ENCODE measurements at places on chromosomes 16 and 17. TPM values are rescaled to one million over a fixed set of nuclear protein-coding genes. Genes with fewer than 3 reads are reported as not detected.

Gene SEPTIN1
- polyA plus RNA-seq = 112 TPM

Gene OSGIN1
- not detected for polyA plus RNA-seq

Gene NQO1
- 5.7 TPM for polyA plus RNA-seq

Gene GPRC5C
- not detected for polyA plus RNA-seq

Gene CPHXL2
- polyA plus RNA-seq = not detected

Gene TSPOAP1
- not detected for polyA plus RNA-seq

Gene C16orf96
- 0.11 TPM for polyA plus RNA-seq

Gene KRTAP4-4
- not detected for polyA plus RNA-seq

Gene AKAP1
- 11.3 TPM for polyA plus RNA-seq

Gene ITGAD
- polyA plus RNA-seq = not detected

Gene MT1E
- polyA plus RNA-seq = not detected

Gene MYH13
- polyA plus RNA-seq = not detected

Gene CDK10
- polyA plus RNA-seq = 16.7 TPM

Gene CFAP97D1
- not detected for polyA plus RNA-seq

Gene MMP15
- polyA plus RNA-seq = not detected

Gene UMOD
- not detected for polyA plus RNA-seq

Gene MT1A
- polyA plus RNA-seq = not detected

Gene NEUROD2
- polyA plus RNA-seq = not detected

Gene C17orf50
- not detected for polyA plus RNA-seq

Gene RPL38
- polyA plus RNA-seq = 1,941 TPM

Gene CDH11
- polyA plus RNA-seq = not detected

Gene TEX14
- polyA plus RNA-seq = not detected

Gene CBX2
- not detected for polyA plus RNA-seq

Gene DCTPP1
- 111 TPM for polyA plus RNA-seq

Gene CCL16
- polyA plus RNA-seq = not detected

Gene GINS2
- 1.2 TPM for polyA plus RNA-seq

Gene VAC14
- polyA plus RNA-seq = 31.7 TPM

Gene CDC6
- not detected for polyA plus RNA-seq

Gene RASD1
- polyA plus RNA-seq = 0.21 TPM

Gene LDHD
- not detected for polyA plus RNA-seq

Gene CACNA1G
- polyA plus RNA-seq = not detected

Gene MYH8
- not detected for polyA plus RNA-seq

Gene CD300A
- 1.9 TPM for polyA plus RNA-seq

Gene GRAP
- 55.1 TPM for polyA plus RNA-seq

Gene SPIRE2
- not detected for polyA plus RNA-seq

Gene ZSCAN10
- not detected for polyA plus RNA-seq

Gene NME2
- 301 TPM for polyA plus RNA-seq

Gene AGRP
- not detected for polyA plus RNA-seq
